ENCODE measurements at places on chromosomes 1 and 21.

GRCh38 chr1:66570196-66570595 is 36.2 kb downstream of the SGIP1 start:
- DNase-seq = no peak

DNA sequence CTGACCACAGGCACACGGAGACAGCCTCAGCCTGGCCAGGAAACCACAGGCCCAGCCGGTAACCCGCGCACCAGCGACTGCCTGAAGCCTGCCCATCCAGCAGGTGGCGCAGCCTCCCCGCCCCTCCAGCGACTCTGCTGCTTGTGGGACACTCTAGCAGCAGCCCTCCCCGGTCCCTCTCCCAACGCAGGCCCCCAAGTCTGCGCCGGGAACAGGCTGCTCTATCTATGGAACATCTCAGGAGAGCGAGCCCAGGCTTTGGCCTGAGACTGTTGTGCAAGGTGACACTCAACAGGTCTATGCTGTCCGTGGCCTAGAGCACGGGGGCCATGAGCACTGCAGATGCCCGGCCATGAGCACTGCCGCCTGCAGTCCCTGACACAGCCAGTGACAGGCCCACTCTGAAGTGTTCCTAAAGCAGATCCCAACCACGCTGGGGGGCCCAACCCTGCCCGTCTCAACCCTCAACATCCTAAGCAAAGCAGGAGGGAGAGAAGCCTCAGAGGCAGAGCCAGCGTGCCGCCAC is 28.4 kb downstream of the WDR4 start:
- DNase-seq = no peak

- DNase-seq = no peak
Measured at GRCh38 chr1:232468249-232468648, 161.7 kb downstream of the SIPA1L2 start.

- no peak for DNase-seq
Measured at GRCh38 chr1:160777486-160778089, 18.4 kb upstream of the LY9 start.

GRCh38 chr1:94199398-94199797 is 38.0 kb downstream of the ARHGAP29 start:
- DNase-seq = no peak

DNA sequence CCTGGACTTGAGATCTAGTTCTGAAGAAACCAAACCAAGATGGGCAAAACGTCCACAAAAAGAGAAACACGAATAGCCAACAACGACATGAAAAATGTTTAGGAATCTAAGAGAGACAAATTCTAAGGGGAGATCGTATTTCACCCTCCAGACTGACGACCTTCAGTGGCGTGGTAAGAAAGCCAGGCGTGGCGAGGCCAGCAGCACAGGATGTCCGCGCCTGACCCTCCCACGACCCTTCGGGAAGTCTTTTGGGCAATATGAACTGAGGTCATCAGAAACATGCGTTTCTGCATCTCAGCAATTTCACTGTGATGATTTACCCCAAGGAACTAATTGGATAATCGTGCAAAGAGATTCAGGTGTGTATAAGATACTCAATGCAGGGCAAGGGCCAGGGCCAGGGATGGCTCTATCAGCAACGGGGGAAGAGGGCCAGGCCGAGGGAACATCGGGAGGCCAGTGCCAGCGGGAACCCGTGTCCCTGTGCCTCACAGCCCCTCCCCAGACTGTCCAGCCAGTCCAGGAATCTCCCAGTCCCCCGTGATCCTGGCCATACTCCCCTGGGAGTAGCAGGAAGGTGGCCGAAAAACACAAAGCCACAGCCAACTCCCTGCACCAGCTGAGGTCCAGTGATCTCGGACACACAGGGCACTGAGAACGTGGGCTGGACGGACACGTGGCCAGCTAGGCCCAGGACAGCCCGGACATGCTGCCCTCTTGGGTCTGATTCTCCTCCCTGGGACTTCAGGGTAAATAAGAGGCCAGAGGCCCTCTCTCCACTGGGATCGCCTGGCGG is 53.6 kb upstream of the ADARB1 start:
- DNase-seq = no peak

DNA sequence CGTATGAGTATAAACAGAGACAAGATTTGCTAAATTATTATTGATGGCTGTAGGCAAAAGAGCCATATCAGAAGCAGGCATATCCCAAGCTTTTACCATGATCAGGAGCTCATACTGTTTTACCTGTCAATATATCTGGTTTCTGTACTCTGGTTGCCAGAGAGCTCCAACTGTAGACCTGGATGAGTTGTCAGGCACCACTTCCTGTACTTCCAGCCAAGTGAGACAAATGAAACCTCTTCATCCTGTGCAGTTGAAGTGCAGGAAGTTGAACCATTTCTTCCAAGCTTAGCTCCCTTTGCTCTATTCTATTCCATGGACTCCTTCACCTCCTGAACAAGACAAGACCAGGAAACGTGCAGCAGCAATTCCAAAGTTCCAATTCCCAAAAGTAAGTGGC is 115.6 kb downstream of the ZNF281 start:
- DNase-seq = no peak

DNA sequence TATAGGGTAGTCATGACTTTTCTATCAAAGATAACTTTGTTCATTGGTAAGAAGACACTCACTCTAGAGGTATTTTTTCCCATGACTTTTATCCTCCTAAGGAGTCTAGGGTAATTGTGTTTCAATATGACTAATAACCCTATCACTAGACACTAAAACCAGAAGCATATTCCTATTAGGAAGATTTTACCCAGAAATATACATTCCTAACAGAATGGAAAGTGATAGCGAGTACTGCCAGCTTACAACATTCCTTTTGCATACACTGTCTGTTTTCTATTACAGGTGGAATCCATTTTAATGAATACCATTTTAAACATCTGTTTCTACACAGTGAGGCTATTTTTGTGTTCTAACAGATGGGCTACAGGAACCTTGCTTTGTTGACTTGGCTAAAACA is 31.4 kb upstream of the C1orf185 start:
- no peak for DNase-seq

DNA sequence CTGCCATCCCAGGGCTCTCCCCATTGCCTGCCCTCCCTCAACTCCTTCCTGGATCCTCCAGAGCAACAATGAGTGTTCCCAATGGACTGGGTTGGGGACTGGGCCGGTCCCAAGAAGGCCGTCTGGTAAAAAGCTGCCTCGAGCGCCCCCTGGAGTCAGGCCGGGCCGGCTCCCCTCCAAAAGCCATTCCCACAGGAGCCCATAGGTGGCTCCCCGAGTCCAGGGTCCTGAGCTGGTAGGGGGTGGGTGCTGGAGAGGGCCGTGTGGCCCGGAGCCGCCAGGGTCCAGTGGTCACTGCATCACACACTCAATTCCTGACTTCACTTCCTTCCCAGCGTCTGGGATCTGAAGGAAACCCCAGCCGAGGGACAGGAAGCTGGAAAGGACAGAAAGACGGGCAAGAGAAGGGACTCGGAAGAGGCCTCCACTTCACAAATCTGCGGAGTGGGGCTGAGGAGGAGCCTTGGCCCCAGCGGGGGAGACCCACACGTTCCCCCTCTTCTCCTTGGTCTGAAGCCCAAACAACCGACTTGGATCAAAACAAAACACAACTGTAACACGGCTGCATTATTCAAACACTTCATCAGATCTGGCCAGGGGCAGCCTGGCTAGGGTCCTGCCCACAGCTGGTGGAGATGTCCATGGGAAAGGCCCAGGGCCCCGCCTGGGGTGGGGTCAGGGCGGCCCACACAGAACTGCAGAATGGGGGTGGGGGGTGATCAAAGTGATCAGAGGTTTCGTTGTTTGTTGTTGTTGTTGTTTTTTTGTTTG is 10.9 kb upstream of the ALDH4A1 start:
- DNase-seq = peak; percentile 55

DNA sequence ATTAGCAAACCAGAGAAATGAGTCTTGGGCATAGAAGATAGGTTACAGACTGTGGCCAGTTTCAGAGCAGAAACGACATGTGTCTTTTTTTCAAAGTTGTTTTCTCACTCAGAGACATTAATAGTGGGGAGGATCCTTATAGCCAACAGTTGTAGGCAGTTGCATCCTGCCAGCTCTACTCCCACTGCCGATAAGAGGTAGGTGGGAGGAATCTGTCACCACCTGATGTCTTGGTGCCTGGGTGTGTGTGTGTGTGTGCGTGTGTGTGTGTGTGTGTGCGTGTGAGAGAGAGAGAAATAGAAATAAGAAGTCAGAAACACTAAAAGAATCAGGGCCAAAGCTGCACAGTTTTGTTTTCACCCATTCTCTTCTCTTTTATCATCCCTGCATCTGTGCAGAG is 219.5 kb downstream of the ZP4 start:
- no peak for DNase-seq

DNA sequence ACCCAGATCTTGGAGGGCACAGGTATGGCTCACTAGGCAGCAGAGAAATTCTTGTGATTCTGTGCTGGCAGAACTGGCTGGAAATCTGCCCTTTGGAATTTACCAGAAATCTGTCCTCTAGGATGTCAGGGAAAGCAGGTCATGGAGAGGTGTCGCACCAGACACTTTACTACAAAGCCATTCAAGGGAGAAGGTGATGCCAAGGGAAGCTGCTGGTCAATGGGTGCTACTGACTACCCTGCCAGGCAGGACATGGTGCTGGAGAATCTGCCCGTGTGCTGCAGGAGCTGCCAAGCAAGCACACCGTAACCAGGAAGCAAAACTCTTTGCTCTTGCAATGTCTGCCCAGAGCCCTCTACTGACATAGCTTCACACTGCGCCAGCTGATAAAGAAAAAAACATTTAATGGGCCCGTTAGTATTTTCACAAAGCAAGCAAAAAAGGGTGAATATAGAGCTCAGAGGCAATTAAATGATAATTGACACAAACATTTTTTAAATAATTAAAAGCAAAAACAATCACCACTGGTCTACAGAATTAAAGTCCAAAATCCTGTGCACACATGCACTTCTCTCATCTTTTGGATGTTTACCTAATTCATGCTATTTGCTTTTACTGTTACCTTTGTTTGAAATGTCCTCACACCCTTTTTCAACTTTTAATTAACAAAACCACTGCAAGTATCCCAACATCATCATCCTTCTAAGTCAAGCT is 7.2 kb upstream of the FBXO28 start:
- no peak for DNase-seq

GRCh38 chr1:239778208-239778813 is 313.4 kb upstream of the FMN2 start:
- DNase-seq = no peak

GRCh38 chr1:206734499-206735142 is 36.0 kb upstream of the IL19 start:
- DNase-seq = peak; percentile 47

DNA sequence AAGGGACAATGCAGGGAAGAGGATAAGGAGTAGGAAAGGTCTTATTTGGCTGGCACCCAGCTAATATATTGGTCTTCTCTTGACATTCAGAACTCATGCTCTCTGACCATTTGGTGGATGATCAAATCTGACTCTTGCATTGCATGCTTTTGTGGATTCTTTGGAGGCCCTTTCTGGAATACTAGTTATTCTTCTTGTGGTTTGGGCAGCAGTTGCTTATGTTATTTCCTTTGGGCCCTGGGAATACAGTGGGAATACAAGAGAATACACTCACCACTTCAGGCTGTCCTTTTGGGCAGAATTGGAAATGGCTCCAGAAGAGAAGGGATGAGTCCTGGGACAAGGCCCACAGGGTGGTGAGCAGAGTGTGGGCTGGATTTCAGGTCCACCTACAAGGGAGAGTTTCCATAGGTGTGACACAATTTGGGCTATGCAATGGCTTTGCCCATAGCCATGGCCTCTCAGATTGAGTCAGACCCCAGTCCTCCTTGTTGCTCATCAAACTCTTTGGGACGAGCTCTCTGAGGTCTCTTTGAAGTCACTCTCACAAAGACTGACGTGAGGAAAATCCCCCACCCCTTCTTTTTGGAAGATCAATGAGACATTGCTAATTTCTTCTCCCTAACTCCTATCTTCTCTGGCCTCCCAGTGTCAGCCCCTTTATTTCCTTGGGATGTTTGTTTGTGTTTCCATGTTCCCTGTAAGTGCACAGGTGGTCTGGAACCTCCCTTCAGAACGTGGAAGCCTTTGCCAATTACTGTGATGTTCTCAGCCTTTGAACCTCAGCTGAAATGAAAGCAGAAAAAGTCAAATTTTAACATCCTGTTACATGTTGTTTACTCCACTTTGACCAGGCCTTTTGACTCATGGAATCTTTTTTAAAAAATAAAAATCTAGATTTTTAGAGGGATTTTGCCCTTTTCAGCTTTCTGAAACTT is 19.4 kb downstream of the HSD11B1 start:
- no peak for DNase-seq

- DNase-seq = no peak
Measured at GRCh38 chr1:239537795-239538194, 151.4 kb downstream of the CHRM3 start.

DNA sequence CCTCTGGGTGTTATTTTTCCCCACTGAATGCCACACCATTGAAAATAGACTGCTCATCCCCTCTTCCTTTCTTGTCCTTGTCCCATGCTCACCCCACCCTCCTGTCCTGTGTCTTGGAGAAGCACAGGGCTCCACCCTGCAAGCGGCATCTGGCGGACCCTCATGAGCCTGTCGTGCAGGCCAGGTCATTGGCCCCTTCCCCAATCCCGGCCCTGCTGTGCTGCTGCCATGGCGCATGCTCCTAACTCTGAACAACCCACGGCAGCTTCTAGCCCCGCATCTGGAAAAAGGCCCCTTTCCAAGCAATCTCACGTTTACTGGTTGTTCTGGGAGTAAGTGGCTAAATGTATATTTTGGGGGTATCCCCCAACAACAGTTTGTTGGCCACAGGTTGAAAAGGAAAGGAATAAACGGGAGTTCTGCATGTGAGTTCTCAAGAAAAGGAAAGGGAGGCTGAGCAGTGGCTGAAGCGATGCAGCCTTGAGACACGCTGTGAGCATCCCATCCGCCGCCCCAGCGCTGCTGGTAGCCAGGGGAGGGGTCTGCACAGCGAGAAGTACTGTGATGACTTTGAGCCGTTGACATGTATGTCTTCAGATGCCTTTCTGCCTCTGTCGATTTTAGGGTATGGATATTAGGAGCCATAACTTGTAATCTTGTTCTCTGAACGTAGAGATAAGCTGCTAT is 16.3 kb downstream of the AGMAT start:
- no peak for DNase-seq

- no peak for DNase-seq
Measured at GRCh38 chr1:200372885-200373181, 37.0 kb downstream of the ZNF281 start.

- no peak for DNase-seq
Measured at GRCh38 chr1:90133133-90133532, 138.2 kb downstream of the ZNF326 start.

- no peak for DNase-seq
Measured at GRCh38 chr1:3717715-3718601, 34.3 kb upstream of the CCDC27 start.

- peak; percentile 81 for DNase-seq
Measured at GRCh38 chr1:24955161-24955560, 25.1 kb upstream of the RUNX3 start.

GRCh38 chr1:32801096-32801715 is 16.0 kb downstream of the YARS1 start:
- no peak for DNase-seq

GRCh38 chr21:34609244-34609932 is 5.5 kb downstream of the RCAN1 start:
- DNase-seq = no peak

- DNase-seq = no peak
Measured at GRCh38 chr1:160993544-160994193, 27.3 kb downstream of the F11R start.

Data from stimulated activated naive B cell treated with anti-CD40 and anti-IgM and Interleukin-4, amounts not matched to agents 10 μg/mL and 1 μg/mL and 100 μg/mL, for 72 hours (primary cell).